SK-N-DZ (cell line): ENCODE measurements at places on chromosomes 7 and 10.

DNA sequence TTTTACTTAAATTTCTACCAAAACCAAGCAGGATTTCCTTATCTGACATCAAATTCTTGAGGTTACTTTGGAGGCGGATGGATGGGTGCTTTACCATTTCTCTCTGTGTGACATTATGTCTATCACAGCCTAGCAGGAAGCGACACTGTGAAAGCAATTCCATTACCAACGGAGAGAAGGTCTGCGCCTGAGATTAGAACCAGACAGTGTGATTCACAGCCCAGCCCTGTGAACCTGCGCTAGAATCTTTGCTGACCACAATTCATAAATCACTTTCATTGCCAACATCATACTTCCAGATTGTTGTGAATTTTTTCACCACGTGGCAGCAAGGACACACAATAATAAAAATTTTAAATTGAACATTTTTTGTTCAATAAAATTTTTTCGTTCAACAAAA lies 126.5 kb downstream of the CUBN start:
- DNase-seq: no peak

- no peak for DNase-seq
Observed at GRCh38 chr7:98084631-98085030, 22.0 kb upstream of the LMTK2 start.

DNA sequence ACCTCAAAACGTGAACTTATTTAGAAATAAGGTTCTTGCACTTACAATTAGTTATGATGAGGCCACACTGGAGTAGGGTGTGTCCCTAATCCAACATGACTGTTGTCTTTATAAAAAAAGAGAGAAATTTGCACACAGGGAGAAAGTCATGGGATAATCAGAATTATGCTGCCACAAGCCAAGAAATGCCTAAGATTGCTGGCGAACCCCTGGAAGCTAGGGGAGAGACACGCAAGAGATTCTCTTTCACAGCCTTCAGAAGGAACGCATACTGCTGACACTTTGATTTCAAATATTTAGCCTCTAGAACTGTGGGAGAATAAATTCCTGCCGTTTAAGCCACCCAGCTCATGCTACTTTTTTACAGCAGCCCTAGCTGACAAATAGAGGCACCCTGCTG lies 138.3 kb downstream of the CCDC71L start:
- DNase-seq: no peak

DNA sequence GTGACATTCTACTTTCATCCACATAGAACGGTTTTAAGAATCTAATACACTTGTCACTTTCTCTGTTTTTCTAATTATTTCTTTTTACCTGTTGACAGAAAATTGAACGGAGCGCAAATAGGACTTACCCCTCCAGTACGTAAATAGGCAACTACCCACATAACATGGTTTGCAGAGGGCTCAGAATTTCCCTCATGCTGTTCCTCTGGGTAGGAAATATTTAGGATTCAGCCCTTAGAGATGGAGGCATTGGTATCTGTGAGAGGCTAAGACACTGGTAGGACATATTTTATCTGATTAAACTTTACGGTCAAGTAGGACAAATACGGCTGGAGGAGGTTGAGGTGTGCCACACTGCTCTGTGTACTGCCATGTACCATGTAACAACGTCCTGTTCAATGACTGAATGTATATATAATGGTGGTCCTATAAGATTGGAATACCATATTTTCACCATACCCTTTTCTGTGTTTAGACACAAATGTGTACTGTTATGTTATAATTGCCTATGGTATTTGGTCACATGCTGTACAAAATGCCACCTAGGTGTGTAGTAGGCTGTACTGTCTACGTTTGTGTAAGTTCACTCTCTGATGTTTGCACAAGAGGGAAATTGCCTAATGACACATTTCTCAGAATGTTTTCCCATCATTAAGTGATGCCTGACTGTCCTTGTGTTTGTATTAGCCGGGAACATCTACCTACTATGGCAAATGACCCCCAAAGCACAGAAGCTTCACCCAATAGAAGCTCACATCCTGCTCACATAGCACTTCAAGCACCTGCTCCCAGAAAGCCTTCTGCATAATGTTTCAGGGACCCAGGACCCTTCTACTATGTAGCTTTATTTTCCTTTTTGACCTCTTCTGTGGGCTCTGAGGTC lies 429.4 kb upstream of the AKR1E2 start:
- DNase-seq: no peak

- DNase-seq: no peak
Observed at GRCh38 chr7:82449910-82450309, 6.3 kb upstream of the CACNA2D1 start.

- DNase-seq: no peak
Observed at GRCh38 chr10:90805206-90805605, 52.6 kb downstream of the HTR7 start.

- DNase-seq: no peak
Observed at GRCh38 chr10:94192333-94192732, 170.4 kb downstream of the NOC3L start.

DNA sequence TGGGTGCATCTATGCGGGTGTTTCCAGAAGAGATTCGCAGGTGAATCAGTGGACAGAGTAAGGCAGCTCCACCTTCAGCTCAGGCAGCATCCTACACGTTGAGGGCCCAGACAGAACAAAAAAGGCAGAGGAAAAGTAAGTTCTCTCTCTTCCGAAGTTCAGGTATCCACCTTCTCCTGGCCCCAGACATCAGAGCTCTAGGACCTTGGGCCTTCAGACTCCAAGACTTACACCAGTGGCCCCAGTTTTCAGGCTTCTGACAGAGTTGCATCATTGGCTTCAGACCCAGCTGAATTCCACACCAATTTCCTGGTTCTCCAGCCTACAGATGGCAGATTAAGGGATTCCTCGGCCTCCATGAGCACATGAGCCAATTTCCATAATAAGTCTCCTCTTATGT lies 102.2 kb upstream of the GPR26 start:
- DNase-seq: no peak

DNA sequence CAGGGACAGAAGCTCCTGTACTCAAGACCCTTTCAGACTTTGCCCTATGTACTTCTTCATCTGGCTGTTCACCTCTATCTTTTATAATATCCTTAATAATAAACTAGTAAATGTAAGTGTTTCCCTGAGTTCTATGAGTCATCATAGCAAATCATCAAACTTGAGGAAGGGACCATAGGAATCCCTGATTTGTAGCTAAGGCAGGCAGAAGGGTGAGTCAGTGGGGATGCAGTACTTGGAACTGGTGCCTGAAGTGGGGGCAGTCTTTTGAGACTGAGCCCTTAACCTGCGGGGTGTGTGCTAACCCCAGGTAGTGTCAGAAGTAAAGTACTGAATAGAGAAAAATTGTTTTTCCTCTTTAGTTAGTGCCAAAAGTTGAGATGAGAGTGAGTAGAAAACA lies 6.2 kb upstream of the TMEM243 start:
- DNase-seq: no peak

DNA sequence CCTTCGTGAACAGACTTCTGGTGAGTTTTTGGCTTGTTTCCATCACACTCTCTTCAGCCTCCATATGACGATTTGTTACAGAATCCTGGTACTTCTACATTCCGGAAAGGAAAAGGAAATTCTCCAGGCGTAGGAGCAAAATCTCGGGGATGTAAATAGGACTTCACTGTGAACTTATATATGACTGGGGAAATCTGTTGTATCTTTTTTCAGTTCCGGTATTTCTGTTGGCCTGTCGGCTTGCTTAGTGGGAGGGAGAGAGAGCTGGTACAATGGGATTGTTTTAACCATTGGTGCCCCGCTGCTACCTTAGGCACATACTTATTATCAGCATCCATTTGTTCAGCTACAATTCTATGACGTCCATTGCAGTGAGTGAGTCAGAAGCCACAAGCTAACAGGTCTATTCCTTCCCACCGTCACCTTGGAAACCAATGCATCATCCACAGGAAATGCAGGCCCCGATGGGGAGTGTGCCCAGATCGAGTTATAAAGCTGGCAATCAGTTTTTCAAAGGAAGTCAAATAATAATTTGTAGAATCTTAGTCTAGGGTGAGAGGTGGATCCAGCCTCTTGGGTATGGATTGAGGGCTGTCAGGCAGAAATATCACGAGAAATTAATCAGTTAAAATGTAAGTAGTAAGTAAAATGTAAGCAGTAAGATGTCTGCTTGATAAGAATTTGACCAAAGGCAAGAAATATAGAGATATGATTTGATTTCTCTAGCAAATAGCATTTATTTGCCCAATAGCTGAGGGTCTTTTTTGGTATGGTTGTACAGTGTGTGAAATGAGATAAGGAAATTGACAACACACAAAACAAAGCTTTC lies 92.0 kb upstream of the MKLN1 start:
- DNase-seq: no peak

GRCh38 chr10:113879691-113880090 lies 25.2 kb downstream of the NHLRC2 start:
- DNase-seq: no peak

DNA sequence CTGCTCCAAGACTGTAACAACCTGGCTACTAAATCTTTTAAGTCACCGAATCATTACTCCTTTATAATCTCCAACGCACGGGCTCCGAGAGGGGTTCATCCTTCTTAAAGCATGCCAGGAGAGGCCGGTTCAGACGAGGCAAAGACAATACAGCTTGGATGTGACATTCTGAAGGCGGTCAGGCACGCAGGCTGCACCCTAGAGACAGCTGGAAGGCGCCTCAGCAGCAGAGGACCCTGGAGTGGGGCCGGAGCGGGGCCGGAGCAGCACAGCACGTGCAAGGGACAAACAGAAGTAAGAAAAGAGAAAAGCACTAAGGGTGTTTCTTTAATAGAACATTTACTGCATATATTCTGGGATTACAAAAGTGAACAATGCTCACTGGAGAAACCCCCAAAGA lies 97.8 kb upstream of the PPP2R2D start:
- DNase-seq: no peak

DNA sequence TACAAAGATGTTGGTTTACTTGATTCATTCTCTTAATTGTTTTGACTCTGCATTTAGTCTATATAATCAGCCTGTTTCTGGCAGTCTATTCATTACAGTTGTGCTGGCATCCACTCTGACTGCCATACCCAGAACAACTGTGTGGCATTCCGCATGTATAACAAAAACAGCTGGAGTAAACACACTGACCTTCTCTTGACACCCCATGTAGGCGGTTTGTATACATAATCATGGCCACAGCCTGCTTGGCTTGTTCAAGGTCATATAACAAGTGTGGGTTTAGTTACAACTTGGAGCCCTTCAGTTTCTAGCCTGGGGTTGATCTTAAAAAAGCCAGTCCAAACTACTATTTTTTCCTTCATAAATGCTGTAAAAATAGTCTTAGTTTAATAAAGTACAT lies 70.9 kb downstream of the MBL2 start:
- DNase-seq: no peak

DNA sequence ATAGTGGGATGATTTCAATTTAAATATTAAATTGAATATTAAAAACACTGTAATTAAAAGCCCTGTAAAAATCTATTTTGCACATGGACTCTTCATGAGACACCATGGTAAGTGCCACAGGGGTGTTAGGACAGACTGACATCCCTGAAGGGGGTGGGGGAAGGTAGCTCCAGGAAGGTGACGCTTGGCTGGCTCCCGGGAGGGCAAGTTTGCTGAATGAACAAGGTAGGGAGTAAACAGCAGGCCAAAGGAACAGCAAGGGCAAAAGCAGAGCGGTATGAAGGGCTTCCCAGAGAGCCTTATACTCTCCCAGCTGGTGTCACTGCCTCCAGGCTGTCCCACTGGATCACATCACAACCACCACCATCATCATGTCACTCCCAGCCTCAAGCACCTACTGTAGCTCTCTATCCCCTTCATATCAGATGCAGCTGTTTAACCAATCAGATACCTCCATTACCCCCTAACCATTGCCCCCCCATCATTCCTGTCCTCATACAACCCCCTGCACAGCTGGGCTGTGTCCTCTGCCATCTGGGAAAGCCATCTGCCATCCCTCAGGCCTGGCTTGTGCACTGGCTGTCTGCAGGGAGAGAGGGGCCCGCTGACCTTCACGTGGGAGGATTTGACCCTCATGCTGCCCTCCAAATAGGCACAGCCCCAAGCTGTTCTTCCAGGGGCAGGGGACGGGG lies 19.5 kb downstream of the HSPA12A start:
- peak; percentile 49 for DNase-seq

GRCh38 chr7:112508404-112508803 lies 27.6 kb downstream of the LSMEM1 start:
- no peak for DNase-seq

DNA sequence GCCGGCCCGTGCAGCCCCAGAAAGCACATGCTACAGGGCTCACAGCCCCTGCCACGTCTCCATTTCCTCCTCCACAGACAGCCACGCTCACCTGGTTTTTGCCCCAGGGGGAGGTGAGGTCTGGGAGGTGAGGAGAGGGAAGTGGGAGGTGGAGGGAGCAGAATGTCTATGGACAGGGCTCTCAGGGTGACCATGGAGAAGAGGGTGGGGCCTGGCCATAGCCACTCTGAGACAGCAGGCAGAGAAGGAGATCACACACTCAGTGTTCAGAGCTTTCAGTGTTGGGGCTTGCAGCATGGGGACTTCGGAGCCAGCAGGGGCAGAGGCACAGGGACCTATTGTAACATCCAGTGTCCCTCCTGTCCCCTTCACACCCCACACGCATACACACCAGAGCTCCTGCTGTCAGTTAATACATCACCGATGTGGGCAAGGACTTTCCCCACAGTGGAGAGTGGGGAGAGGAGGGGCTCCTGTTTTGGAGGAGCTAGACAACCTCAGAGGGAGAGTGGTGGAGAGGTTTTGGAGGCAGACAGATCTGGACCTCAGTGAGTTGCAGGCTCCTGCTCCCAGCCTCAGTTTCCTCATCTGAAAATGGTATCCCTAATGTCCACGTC lies 14.4 kb downstream of the WDFY4 start:
- DNase-seq: no peak

DNA sequence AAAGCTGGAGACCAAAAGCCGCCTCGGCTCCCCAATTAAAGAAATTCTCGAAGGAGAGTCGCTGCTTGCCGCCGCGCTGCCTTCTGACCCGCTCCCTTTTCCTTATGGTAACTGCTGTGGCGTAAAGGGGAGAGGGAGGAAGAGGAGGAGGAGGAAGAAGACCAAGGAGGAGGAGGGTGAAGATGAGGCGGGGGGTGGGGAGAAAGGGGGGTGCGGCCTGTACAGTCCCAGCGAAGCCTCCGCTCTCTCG lies 388 bp downstream of the CNOT4 start:
- DNase-seq: no peak

DNA sequence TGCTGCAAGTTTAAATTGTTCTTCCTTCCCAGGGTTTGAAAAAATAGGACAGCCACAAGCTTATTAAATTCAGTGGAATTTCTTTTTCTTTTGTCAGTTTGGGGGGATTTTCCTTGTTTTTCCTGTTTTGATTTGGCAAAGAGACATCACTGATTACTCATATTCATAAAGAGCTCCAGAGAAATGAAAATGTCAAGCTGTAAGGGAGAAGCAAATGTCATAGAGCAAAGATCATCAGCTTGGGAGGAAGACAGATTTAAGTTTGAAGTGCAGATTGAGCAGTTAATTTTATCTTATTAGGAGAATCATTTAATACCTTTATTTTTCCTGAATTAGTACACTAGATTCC lies 255.8 kb upstream of the PHYHIPL start:
- DNase-seq: no peak

DNA sequence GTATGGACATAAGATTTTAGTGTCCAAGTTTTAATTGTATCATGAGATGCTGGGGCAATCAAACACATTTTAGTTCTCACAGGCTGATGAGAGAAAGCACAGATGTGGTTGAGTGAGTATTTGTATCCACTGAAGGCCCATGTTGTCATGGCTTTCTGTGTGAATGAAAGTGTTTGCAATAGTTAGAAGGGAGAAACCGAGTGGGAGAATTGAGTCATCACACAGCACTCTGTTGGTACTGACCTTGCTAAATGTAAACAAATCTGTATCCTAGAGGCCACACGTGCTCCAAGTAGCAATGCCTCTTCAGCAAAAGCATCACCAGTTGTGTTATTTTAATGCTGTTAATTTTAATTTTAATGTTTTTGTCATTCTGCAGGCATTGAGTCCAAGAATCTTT lies 121.2 kb downstream of the EMX2 start:
- no peak for DNase-seq
